ENCODE measurements at places on chromosomes 11 and 22.

GRCh38 chr11:86869966-86870570 is 69.7 kb downstream of the PRSS23 start:
- peak; percentile 73 for DNase-seq

GRCh38 chr11:30775233-30775522 is 189.0 kb upstream of the MPPED2 start:
- DNase-seq = no peak

DNA sequence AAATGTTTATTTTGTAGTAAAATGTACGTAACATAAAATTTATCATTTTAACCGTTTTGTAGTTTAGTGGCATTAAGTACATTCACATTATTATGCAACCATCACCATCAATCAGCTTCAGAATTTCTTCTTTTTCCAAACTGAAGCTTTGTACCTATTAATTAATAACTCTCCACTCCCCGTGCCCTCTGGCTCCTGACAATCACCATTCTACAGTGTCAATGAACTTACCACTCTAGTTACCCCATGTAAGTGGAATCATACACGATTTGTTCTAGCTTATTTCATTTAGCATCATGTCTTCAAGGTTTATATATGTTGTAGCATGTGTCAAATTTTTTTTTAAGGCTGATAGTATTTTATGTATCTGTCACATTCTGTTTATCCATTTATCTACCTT is 9.7 kb downstream of the TBCEL start:
- no peak for DNase-seq

GRCh38 chr22:32327596-32328171 is 30.0 kb upstream of the RFPL3 start:
- no peak for DNase-seq

GRCh38 chr11:44028401-44028800 is 19.4 kb upstream of the ACCSL start:
- DNase-seq = no peak

DNA sequence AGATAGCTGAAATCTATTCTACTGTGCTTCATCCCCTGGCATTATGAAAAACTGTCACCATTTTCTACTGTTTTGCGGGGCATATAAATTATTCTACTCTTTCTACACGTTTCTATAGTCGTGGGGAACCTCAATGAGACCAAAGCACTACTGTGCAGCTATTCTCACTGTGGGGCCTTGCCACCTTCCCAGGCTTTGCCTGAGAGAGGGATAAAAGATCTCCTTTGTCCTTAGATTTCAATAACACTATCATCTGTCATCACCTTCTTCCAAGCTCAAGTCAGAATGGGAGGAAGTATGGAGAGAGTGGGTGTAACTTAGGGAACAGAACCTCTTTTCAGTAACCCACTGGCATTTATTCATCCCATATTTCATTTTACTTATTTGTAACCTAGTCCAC is 1462.1 kb upstream of the RAG2 start:
- no peak for DNase-seq

GRCh38 chr11:27390318-27391295 is 27.6 kb upstream of the CCDC34 start:
- no peak for DNase-seq

DNA sequence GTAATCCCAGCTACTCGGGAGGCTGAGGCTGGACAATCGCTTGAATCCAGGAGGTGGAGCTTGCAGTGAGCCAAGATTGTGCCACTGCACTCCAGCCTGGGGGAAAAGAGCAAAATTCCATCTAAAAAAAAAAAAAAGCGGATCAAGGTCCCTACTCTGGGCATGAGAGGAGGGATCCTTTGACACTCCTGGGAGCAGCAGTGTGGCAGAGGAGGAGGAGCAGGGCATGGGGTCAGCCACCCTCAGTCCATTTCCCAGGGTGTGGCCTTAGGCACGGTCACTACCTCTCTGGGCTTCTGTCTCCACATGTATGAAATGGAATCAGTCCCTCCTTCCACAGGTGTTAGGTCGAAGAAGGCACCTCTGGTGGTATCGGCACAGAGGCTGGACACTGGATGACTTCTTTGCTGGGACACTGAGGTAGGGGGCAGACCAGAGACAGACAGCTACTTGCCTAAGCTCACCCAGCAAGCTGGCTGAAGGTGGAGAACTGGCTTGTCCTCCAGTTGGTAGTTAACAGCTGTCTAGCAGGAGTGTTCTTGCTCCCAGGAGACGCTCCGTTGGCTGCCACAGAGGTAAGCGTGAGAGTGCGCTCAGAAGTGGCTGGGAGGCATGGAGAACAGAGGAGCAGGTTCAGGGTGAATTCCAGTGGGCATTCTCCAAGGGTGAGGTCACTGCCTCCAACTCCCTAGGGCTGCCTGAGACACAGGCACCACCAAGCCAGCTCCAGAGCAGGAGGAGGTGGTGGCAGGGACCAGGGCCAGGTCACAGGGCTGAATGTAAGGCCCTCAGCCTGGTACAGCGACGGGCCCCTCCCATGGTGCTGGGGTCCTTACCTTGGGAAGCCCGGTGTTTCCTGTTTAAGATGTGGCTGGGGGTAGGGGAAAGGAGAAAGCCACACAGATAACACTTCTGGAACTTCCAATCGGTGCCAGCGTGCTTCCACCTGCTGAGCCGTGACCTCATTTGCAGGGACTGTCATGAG is 19.5 kb downstream of the TXN2 start:
- no peak for DNase-seq

- no peak for DNase-seq
Measured at GRCh38 chr11:19580646-19581045, 132.0 kb upstream of the NAV2 start.

DNA sequence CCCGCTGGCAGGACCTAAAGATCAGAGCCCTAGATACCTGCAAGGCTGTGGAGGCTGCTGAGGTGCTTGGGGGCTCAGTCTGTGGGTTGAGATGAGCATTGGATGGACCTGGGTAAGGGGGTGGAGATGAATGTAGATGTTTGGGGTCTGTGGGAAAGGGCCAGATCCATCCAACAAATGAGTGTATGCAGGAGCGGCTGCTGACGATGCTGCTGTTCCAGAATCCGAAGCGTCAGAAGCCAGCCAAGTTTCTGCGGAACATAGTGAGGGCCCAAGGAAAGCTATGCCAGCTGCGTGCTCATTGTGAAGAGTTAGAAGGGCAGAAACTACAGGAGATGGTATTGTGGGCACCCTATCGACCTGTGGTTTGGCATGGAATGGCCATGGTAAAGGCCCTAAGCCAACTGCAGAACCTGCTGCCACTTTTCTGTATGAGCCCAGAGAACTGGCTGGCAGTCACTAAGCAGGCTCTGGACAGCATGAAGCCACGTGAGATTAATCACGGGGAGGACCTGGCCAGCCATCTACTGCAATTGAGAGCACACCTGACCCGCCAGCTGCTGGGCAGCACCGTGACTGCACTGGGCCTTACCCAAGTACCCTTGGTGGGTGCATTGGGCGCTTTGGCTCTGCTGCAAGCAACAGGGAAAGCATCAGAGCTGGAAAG is 36.6 kb downstream of the RRP8 start:
- DNase-seq = peak; percentile 44

GRCh38 chr11:67649634-67650510 is 658 bp downstream of the ACY3 start:
- no peak for DNase-seq

GRCh38 chr11:18452927-18453326 is 2.7 kb upstream of the LDHAL6A start:
- DNase-seq = no peak

- no peak for DNase-seq
Measured at GRCh38 chr22:22329792-22330191, 85.2 kb downstream of the VPREB1 start.

DNA sequence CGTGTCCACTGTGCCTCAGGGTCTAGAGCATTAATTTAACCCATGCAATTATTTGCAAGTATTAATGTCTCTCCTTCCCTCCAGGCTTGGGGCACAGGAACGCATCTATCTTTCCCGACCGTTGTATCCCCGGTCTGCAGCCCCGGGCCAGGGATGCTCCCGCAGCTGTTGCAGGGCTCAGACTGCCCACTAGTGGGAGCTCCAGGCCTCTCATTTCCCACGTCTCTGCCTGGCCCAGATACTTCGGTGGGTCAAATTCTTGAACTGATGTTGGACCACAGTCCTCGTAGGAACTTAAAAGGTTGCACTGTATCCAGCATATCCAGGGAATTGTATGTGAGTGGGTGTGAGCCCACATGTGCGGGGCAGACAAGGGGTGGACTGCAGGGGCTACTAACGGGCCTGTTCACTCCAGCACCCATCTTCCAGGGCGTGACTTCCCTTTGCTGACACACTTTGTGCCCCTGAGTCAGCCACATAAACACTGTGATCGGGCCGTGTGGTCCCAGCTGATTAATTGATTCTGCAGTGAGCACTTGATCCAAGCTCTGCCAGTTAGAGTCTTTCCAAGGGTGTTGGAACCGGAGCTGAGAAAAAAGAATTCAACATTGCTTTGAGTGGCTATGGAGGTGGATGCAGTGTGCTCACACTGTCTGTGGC is 451.3 kb downstream of the TBC1D22A start:
- peak; percentile 9 for DNase-seq

DNA sequence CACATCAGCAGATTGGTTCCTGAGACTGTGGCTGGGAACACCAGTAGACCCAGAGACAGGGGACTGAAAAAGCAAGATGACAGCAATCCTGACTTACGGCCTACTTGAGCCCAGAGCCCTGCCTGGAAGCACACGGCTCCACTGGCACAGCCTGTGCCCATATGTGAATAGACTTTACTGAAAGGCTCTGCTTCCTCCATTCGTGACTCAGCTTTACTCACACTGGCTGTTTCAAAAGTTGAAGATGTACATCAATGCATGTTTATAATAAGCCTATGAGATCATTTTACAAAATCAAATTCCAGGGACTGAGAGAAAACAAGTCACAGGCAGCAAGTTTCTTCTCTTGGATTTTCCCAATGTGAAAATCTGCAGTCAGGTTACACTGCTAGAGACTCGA is 134.6 kb upstream of the TEAD1 start:
- no peak for DNase-seq

- DNase-seq = peak; percentile 82
Measured at GRCh38 chr22:41401781-41402648, 20.3 kb downstream of the TEF start.

DNA sequence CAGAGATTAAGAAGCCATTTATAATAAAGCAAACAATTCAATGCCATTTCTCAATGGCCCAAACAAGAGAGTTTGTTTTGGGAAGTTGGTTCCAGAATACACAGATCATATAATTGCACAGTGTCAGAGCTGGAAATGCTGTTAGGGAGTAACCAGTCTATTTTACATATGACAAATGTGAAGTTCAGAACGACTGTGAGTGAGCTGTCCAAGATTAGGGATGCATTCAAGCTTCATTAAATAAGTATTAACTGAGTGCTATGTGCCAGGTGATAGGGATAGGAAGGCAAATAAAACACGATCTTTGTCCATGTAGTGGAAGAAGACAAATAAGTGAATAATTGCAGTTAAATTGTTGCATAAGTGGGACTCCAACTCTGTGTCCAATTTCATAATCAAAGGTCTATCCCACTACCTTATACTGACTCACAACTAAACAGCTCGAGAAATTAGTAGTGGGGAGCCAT is 33.1 kb upstream of the PICALM start:
- no peak for DNase-seq

GRCh38 chr11:94546162-94546470 is 2.4 kb downstream of the FUT4 start:
- DNase-seq = no peak
